ENCODE measurements at places on chromosomes 3 and 15.
A peak's percentile ranks its signal among the peaks of the same experiment; 100 is the strongest.

GRCh38 chr15:48794697-48795134 is 16.2 kb downstream of the CEP152 start:
- DNase-seq = peak; percentile 1

DNA sequence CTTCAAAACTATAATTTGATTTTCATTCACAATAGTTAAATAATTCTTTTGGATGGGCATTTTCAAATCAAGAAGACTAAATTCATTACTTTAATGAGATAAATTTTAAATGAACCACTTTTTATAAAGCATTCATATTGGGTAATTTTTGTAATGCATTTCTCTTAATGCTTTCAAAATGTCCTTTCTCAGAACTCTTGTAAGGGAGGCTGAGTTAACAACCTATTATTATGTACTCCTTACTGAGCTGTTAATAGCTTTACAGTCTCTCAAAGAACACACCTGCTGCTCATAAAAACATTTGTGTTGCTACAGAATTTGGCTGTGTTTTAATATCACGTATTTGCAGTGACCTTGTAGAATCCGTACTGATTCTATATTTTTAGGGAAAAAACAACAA is 334.0 kb upstream of the ARL6 start:
- DNase-seq = no peak

- DNase-seq = no peak
These were observed 10.4 kb upstream of the NCKIPSD start for GRCh38 chr3:48696156-48696555.

- no peak for DNase-seq
These were observed 16.2 kb downstream of the IGDCC4 start for GRCh38 chr15:65406424-65407000.

GRCh38 chr3:116647996-116648395 is 61.6 kb upstream of the TUSC7 start:
- DNase-seq = no peak

DNA sequence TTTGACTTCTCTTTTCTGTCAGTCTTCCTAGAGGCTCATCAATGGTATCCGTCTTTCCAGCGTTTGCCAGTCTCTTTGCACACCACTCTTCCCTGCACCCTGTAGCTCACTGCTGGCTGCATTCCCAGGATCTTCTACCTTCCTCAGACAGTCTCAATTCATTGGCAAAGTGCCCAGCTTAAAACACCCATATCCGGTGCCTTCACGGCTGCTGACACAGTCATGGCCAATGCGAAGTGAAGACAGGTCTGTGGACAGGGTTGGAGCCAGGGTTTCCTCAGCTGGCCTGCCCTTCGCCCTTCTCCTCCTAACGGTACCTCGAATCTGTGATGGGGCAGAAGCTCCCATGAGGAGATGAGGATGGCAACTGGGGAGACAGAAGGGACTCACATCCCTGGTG is 36.1 kb downstream of the PTH1R start:
- no peak for DNase-seq

DNA sequence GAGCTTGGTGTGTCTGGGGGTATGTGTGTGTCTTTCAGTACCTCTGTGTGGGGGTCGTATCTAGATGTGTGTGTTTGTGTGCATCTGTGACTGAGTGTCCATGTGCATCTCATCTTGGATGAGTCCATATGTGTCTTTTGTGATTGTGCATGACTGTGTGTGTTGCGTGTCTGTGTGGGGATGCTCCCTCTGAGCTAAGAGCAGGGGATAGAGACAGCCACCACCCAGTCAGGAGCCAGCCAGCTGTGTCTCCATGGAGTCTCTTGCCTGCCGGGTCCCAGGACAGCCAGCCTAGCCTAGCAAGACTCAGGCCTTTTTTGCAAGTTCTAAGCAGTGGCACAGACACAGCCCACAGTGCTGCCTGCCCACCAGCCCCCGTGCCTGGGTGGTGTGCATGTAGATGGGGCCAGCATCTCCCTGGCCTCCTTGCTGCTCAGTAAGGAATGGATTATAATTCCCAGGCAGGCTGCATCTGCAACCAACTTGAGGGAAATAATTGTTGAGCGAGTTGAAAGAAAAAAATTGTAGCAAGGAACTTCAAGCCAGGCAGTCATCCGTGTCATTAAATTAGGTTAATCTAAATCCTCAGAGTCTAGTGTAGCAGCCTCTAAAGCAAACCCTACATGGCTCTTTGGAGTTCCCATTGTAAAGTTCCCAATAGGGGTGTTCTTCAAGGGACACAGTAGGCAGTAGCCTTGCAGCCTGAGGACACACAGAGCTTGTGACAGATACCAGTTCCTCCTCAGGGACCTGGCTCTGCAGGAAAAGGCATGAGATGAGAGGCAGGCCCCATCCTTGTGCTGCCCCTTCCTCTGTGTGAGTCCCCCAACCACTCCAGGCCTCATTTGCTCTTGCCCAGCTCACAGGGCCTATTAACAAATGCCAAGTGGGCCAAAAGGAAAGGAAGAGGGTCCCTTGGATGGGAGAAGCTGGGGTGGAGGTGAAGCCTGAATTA is 35.9 kb upstream of the MRPS22 start:
- no peak for DNase-seq

DNA sequence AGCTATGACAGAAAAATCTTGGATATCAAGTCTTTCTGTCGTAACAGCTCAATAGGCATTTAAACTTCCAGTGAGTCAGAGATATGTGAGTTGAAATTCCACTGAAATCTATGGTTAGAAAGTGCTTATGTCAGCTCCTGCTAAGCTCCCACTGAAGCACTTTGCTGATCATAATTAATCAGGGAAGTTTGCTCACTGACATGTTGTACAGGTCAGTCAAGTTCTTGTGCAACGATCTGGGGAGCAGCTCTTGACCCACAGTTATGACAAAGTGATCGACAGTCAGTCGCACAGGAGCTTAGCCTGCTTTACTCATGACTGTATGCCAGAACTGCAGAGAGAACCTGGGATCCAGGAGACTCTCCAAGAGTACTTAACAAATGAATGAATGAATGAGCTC is 453.5 kb downstream of the SOX2 start:
- no peak for DNase-seq

- no peak for DNase-seq
These were observed 145.0 kb downstream of the STAC start for GRCh38 chr3:36525115-36525801.

DNA sequence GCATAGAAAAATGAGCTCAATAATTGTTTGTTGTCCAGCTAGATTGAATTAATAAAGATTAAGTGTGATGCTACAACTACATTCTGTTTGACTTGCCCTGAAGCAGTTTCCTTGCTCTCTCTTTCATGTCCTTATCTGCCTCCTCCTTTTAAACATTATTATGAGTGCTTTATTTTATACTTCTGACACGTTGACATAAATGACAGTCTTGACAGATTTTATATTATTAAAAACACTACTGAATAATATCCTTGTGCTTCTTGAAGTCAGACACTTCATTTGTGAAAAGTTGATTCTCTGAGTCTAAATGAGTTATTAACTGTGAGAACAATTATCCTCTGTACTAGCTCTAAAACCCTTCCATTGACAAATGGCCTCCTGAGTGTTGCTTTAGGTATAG is 58.2 kb downstream of the PLCL2 start:
- no peak for DNase-seq

DNA sequence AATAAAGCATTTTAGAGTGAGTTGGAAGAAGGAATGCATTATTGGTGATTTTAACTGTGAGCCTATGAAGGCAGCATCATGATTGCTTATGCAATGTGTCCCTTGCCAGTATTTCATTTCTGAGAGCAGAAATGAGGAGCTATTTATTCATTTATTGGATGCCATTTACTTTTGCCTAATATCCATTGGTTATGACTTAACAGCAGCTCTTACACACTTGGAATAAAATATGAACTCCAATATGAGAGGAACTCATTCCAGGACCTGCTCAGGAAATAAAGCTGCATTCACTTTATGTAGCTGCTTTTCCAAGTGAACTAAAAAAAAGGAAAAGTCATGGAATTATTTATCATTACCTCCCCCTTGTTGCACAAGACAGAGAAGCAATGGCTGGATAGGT is 280.1 kb downstream of the LRTM1 start:
- DNase-seq = no peak

DNA sequence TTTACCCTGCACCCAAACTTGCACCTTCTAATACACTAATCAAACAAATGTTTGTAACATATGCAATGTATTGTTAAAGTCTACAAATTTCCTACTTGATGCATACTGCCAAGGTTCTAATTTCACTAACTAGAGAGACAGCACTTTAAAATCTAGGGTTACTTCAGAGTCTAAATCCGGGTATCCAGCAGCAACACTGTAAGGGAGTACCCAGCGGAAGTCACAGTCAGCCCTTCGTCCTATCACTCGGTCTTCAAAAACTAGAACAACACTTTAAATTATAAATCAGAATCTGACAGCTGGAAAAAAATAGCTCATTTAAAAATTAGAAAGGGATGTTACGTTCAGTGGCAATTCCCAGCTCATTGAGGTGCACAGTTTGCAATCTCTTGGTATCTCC is 8.3 kb downstream of the TNIK start:
- no peak for DNase-seq

DNA sequence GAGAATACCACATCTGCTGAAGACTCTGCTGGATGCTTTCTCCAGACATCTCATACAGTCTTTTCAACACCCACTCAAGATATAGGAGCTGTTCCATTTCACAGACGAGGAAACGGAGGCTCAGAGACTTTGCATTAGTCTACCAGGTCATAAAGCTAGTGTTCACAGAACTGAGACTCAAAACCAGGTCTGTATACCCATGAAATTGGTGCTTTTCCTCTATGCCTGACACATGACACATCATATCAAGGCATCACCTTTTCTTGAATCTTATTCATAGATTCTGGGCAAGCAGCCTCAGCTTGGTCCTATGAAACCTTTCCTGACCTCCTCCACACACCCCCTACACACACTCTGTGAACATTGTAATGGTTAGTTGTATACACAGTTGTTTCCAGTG is 101.2 kb downstream of the LPP start:
- no peak for DNase-seq

GRCh38 chr3:146638718-146639117 is 33.6 kb upstream of the PLSCR5 start:
- DNase-seq = no peak

- no peak for DNase-seq
These were observed 33.5 kb upstream of the ZNF639 start for GRCh38 chr3:179289295-179289694.

GRCh38 chr15:53875139-53875538 is 103.1 kb upstream of the UNC13C start:
- DNase-seq = no peak

DNA sequence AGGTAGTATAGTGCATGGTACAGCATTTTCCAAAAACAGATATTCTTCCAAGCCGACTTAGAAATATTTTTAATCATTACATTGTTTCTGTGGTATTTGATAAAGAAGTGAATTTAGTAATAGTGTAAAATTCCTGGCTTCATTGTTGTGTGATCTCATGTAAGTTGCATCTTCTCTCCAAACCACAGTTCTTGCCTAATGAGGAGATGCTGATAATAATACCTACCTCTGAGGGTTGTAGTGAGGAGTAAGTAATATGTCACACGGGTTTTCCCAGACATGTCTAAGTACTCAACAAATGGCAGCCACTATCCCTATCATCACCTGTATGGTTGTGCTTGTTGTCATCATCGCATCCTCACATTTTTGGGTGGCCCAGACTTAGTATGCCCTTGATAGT is 167.3 kb downstream of the SLCO3A1 start:
- no peak for DNase-seq

DNA sequence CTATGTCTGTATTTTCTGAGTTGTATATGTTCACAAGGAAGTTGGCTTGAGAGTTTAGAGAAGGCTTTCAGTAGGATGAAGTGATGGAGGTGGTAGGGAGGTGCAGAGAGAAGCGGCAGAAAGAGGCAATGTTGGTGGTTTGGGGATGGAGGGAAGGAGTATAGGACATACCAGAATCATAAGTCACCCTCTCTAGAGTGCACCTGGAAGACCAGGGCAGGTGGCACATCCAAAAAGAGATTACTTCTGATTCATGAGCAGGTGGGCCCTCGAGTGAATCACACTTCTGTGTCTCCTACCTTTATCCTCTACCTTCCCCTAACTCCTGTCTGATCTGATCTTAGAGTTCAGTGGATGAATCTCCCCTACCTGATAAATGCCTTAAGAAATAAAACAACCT is 41.8 kb upstream of the MRPL3 start:
- no peak for DNase-seq

DNA sequence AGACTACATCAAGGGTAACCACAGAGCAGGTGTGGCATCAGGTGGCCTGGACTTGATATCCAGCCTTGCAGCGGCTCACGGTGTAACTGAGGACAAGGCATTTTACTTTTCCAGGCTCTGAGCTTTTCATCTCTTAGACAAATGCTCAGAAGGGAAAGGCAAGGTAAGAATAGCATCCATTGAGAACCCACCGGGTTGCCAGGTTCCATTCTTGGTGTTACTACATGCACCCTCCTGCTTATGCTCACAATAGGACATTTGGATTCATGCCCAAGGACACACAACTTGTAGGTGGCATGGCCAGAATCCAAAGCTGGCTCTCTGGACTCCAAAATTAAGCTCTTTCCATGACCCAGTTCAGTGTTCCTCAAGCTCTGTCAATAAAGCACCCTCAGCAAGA is 85.5 kb downstream of the CCNL1 start:
- DNase-seq = no peak

DNA sequence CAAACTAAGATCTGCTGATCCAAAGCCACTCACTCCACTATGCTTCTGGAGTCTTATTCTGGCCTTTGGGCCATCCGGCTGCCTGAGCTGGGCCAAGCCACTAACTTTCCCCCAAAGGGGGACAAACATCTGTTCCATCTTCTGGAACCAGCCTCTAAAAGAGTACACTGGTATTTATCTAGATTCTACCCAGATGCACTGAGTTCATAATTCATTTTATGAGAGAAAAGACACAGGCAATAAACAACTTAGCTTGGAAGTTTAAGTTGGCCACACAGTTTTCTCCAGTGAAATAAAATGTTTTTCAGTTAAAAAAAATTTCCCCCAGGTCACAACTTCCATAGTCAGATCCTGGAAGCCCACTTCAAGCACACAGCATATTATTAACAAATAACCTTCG is 80.1 kb upstream of the ARHGEF3 start:
- DNase-seq = no peak

GRCh38 chr3:125098611-125099291 is 43.0 kb upstream of the HEG1 start:
- no peak for DNase-seq

- no peak for DNase-seq
These were observed 224.2 kb upstream of the CRBN start for GRCh38 chr3:3403700-3404099.

GRCh38 chr3:52268036-52268435 is 10.4 kb downstream of the WDR82 start:
- DNase-seq = peak; percentile 33

- no peak for DNase-seq
These were observed 192.9 kb upstream of the SLITRK3 start for GRCh38 chr3:165389064-165389463.

- DNase-seq = no peak
These were observed 107.7 kb downstream of the MYO5A start for GRCh38 chr15:52421029-52421428.

Data from stimulated activated CD8-positive, alpha-beta memory T cell treated with anti-CD3 and anti-CD28 coated beads, Interleukin-15, amount 100 ng/mL, for 4 hours (primary cell).